ENCODE measurements at places on chromosomes 2 and 18.

GRCh38 chr2:188788621-188789020 is 185.6 kb upstream of the COL3A1 start:
- DNase-seq, result no peak

- DNase-seq, result no peak
Observed at GRCh38 chr2:195368249-195369217, 288.5 kb upstream of the SLC39A10 start.

GRCh38 chr2:99928470-99929053 is 213.8 kb downstream of the AFF3 start:
- DNase-seq, result no peak

DNA sequence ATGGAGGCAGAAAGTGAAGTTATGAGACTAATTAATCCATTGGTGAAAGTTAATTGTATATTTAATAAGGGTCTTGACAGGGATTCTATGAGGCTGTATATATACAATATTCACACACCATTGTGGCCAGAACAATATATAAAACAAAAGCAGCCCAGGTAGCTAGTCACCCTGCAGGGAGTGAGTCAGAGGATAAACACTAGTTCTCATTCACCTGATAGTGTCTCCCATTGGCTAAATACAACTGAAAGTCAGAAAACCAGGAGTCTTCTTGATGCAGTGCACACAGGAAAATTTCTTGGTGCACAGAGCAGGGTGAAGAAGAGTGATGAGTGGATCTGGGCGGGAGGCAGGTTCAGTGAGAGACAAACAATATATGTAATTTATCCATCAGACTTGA is 465.2 kb downstream of the ERBB4 start:
- DNase-seq, result no peak

DNA sequence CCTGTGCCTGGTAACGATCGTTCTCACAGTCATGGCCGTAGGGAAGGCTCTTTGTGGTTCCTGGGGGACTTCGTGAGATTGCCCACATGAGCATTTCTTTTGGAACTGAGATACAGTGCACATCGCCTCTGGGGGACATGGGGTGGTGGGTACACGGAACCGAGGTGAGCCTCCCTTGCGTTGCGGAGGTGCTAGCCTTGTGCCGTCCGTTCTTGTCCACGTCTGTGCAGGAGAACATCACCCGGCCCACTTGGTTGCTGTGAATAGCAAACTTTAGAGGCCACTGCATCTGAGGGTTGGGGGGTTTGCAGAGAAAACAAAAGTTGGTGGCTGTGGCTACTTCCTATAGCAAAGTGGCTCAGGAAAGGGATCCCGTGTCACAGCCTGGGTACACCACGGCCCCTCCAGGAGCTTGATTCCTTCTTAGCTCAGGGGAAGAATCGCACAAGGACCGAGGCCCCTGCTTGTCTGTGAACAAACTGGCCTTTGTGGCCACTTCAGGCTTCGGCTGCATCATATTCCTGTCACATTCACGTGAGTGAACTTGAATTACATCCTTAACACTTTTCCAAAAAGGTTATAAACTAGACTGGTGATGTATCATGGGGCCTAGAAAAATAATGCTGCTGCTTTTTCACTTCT is 72.6 kb downstream of the LRRFIP1 start:
- no peak for DNase-seq

GRCh38 chr2:66982766-66983165 is 414.4 kb upstream of the ETAA1 start:
- DNase-seq, result no peak

DNA sequence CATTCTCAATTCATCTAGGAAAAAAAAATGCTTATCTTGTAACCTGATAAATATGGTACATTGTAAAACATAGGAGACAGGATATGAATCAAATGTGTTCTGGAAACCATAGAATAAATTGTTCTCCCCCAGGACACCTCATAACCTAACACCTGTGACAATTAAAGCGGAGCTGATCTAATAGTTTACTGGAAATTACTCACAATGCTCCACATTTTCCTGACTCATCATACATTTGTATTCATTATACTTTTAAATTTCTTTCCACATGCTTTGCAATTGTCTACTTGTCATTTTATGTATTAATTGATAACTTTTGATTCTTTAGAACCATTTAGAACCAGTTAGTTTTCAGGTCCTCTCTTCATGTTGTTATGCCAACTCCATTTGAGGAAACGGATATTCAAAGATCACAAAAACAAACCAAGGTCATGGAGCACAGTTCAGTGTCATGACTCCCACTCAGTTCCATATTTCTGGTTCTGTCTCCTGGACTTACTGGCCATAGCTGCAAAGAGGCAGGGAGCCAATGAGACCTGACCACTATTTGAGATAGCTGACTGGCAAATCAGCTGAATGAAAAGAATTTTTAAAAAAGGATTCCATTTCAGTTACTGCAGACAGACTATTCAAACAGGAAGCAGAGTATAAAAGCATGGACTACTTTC is 128.5 kb downstream of the CALCRL start:
- DNase-seq, result no peak

DNA sequence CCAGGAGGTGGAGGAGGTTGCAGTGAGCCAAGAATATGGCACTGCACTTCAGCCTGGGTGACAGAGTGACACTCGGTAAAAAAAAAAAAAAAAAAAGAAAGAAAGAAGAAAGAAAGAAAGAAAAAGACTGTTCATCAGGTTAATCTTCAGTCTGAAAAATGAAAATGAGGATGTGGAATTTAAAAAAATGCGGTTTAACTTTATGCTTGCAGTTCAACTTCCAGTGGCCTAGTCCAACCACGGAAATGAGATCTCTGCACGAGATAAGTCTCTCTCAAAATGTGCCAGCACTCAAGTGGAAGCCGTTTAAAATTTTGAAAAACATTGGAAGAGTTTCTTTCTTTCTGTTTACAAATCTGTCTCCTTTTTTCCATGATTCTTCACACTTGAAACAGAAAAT is 112.1 kb downstream of the DOCK10 start:
- no peak for DNase-seq

GRCh38 chr18:51582551-51582950 is 385.1 kb upstream of the MEX3C start:
- no peak for DNase-seq

DNA sequence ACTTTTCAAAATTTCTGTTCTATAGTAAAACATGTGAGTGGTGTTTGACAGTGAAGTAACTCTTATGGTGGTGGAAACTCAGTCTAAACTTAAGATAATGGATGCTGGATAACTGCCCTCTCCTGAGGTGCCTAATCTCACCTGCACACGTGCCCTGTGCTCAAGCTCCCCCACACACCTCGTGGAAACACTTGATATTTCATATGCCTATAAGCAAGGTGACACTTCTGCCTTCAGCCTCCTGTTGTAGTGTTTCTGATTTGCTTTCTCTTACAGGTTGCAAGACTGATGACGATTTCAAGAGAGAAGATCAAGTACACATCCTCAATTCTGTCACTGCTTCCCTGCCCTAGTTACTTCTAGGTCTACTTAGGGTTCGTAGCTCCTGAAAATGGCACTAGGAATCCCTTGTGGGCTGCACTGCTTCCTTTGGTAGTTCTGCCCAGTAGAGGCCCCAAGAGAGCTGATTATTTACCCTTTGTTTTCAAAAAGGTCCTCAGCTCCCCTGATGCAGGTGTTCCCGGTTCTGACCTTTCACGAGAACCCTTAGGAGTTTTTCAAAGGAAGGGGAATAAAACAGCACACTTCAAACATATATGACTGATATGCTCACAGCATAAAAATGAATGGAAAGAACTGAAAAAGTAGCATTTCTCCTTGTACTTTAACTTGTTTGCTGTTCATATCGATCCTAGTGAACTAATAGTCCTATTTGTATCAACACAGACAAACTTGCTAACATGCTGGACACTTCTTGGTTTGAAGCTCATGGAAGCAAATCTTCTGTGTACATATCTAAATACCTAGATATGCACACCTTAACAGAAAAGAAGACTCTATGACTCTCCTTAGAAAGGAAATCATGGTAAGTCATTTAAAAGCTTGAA is 6.7 kb downstream of the CAVIN2 start:
- DNase-seq, result no peak

DNA sequence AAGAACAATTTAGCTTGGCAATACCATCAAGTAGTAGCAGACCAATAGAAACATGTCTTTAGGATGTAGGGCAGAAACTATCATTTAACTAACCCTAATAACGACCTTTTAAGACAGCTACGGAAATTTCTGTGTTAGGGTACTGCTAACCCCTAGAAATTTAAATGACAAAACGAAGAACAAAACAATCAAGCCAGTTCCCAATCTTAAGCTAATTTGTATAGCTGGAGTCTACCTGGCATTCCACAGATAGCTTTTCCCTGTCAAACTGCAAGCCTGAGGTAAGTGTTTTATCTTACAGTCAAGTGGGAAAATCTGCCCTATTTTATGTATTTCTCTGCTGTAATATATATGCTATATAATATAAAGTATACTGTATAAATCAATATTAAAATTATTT is 37.6 kb upstream of the CDKL4 start:
- no peak for DNase-seq

DNA sequence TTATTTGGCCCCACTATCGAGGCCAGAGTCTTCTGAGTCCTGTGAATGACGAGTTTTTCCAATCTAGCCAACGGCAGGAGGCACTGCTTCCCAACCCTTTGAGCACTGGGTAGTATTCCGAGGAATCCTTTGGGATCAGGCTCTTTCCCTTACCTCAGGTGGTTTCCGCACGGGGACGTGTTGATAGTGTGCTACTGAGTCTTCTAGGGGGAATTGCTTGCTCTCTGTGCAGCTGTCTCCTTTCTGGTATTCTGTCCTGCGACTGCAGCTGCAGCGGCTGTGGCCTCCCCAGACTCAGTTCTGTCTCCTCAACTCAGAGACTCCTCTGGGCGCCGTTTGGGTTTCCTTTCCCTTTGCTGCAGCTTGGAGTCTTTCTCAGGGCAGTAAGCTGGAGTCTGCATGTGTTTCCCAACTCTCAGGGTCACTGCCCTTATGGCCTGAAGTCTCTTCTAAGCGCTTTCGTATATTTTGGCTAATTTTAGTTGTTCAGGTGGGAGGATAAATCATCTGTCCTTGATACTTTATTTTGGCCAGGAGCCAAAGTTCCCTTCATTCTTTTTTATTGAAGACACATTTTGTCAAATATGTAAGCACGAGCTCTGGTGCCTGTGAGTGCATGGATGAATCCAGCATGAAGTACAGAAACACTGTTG is 118.4 kb downstream of the MAP4K4 start:
- DNase-seq, result no peak

DNA sequence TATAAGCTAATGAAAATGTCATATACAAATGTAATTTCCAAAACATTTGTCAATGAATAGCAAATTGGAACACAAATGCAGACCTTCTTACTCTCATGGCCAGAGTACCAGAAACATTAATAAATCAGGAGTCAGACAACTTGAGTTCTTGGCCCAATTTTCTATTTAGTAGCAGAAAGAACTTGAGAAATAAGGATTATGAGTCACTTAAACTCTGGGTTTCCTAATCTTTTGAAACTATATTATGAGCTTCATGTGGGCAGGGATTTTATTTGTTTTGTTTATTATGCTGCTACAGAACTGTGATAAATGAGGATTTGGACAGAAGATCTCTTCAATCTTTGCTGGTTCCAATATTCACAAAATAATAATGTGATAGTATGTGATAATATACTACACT is 686.7 kb downstream of the NR4A2 start:
- DNase-seq, result no peak

DNA sequence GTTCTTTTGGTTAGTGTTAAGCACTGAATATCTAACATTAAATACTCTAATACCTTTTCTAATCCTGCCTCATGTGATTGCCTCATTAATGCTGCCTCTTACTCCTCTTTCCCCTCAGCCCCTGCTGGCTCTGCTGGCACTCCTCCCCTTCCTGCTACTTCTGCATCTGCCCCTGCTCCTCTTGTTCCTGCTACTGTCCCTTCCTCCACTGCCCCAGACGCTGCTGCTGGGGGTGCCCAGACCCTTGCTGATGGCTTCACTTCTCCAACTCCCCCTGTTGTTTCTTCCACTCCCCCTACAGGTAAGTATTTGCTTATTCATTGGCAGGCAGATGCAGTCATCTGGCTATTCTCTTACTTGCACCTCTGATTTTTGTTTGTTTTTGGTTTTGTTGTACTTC is 68.5 kb downstream of the ABI2 start:
- no peak for DNase-seq
